NCI-H1930 (cell line): ENCODE measurements at places on chromosomes 1 and 21.

DNA sequence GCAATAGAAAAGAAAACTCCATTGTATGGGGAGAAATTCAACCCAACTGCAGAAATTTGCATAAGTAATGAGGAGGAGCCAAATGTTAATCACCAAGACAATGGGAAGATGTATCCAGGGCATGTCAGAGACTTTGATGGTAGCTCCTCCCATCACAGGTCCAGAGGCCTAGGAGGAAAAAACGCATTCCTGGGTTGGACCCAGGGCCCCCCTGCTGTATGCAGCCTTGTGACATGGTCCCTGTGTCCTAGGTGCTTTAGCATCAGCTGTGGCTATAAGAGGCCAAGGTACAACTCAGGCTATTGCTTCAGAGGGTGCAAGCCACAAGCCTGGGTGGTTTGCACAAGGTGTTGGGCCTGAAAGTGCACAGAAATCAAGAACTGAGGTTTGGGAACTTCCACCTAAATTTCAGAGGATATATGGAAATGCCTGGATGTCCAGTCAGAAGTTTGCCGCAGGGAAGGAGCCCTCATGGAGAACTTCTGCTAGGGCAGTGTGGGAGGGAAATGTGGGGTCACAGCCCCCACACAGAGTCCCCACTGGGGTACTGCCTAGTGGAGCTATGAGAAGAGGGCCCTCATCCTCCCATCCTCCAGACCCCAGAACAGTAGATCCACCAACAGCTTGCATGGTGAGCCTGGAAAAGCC is 162.3 kb downstream of the TGFB2 start:
- DNase-seq: no peak

GRCh38 chr1:63064135-63064534 is 258.2 kb upstream of the FOXD3 start:
- DNase-seq: no peak

DNA sequence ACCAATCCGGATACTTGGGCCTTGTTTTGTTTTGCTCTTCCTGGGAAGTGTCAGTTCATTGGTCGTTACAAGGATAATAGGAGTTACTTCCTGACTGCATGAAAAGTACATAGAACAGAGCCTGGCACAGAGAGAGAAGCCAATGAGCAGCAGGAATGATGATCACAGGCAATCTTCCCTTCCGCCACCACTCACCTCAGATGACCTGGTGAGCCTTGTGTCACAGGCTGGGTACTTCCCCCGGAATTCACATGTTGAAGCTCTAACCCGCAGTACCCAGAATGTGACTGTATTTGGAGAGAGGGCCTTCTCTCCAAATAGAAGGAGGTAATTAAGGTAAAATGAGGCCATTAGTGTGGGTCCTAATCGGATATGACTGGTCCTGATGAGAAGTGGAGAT is 18.8 kb upstream of the GPR137B start:
- no peak for DNase-seq

GRCh38 chr1:230322421-230322756 is 103.7 kb downstream of the PGBD5 start:
- no peak for DNase-seq

- no peak for DNase-seq
These were observed 5.5 kb downstream of the INAVA start for GRCh38 chr1:200899954-200900867.

DNA sequence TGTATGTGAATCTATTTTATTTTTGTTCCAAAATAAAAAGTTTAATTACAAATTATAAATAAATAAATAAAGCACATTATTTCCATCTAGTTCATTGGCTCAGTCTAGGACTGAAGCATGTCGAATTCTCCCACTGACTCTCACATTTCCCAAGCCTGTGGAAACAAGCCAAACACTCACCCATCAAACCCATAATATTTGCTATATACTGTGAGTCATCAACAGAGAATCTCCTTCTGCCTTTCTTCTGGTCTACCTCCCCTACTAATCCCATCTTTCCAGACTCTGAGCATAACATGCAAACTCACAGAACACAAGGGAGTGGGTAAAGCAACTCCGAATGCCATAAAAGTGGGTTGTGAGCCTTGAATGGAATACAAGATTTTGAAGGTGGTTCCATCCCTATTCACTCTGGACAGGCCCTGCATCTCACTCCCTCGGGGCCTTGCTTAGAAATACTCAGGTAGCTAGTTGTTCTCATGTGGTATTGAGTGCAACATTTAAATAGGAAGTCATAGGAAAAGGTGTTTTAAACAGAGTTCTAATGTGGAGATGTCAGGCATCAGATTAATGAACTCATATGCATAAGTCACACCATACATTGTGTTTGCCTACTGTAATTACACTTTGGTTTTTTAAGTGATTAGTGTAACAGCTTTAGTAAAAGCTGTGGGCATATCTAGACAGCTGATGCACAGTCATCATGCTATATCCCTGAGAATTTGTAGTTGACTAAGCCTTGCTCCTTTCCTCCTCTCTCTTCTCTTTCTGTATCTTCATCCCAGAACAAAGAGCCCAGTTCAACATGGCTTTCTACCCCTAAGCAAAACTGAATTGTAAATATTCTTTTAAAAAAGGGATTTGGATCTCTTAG is 47.0 kb downstream of the F5 start:
- DNase-seq: no peak

DNA sequence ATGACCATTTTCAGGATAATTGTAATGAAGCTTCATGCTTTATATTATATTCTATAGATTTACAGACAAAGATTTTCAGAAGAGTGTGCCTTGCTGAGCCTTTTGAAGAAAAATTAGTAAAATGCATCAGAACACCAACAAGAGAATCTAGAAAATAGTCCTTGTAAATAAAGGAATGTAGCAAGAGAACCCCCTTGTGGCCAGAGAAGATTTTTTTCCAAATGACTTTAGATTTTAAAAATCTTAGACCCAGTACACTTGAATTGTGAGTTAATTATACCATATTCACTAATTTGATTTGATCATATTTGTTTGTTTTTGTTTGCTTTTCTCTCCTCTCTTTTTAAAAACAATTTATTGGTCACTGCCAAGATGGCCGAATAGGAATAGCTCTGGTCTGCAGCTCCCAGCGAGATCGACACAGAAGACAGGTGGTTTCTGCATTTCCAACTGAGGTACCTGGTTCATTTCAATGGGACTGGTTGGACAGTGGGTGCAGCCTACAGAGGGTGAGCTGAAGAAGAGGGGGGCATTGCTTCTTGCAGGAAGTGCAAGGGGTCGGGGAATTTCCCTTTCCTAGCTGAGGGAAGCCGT is 12.8 kb upstream of the IFI44L start:
- DNase-seq: no peak

GRCh38 chr1:192436441-192437078 is 119.8 kb downstream of the RGS21 start:
- no peak for DNase-seq

- DNase-seq: no peak
These were observed 104.8 kb downstream of the TOMM20 start for GRCh38 chr1:235023711-235024439.

- no peak for DNase-seq
These were observed 12.5 kb downstream of the TRAF3IP3 start for GRCh38 chr1:209768354-209768774.

- DNase-seq: no peak
These were observed 207.2 kb upstream of the NFIA start for GRCh38 chr1:60875138-60875537.
